Cardiac muscle cell (in vitro differentiated cells and primary cell): ENCODE measurements at places on chromosomes 3 and 15.

GRCh38 chr3:63931290-63931689 lies 19.1 kb upstream of the SCAANT1 start:
- no peak for DNase-seq

DNA sequence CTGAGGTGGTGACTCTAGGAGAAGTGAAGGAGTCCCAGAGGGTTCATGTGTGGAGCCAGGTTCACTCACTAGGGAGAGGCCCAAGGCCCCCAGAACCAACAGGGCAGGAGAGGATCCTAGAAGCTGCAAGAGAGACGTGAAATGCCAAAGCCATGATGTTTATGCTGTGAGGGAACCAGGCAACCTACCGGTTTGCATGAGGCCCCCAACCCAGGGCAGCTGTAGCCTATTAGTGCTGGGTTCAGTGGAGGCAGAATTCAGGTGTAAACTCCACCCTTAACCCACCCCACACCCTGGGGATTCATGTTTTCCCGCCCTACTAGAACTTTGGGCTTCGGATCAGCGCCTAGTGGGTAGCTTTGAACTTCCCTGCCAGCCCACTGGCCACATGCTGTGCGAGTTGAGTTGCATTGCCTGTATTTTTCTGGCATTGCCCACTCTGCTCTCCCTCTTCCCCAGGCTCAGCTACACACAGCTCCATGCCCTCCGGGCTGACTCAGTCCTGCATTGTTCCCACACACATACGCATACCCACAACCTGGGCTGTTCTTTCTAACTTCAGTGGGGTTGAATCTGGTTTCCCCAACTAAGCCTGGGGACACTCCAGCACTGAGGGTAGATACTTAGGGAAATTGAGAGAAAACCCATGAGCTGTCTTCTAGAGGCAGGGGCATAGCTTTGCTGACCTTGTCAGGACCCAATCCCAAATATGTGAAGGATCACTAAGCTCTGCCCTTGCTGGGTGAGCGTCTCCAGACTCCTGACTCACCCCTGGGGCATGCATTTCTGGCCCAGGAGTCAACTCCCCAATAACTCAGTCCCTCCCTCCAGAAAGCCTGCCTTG lies 2.0 kb upstream of the ZBTB47 start:
- no peak for DNase-seq

- DNase-seq: no peak
These were observed 44.7 kb downstream of the MYO1E start for GRCh38 chr15:59327942-59328341.

- DNase-seq: peak; percentile 77
These were observed 7.8 kb upstream of the CAMP start for GRCh38 chr3:48215466-48215865.

DNA sequence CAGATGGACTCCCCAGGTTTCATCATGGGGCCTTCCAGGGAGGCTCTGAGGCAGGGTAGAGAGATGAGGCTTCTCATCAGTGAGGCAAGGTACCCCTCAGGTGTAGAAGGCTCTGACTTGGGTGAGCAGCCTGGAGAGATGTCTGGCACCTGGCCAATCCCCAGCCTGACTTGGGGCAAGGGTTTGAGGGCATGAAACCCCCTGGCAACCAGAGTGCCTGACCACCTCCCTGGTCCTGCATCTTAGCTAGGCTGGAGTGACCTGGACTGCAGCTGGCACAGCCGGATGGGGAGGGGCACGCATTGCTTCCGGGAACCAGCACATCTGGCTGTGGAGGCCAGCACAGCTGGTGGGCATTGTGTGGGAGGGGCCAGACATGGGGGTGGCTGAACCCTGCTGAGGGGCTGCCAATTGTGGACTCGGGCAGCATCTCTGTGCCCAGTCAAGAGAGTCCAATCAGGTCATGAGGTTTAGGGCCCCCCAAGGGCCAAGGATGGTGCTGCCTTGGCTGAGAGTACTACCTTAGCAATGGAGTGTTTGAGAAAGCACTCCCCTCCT lies 1.9 kb downstream of the ZBTB47 start:
- DNase-seq: no peak

DNA sequence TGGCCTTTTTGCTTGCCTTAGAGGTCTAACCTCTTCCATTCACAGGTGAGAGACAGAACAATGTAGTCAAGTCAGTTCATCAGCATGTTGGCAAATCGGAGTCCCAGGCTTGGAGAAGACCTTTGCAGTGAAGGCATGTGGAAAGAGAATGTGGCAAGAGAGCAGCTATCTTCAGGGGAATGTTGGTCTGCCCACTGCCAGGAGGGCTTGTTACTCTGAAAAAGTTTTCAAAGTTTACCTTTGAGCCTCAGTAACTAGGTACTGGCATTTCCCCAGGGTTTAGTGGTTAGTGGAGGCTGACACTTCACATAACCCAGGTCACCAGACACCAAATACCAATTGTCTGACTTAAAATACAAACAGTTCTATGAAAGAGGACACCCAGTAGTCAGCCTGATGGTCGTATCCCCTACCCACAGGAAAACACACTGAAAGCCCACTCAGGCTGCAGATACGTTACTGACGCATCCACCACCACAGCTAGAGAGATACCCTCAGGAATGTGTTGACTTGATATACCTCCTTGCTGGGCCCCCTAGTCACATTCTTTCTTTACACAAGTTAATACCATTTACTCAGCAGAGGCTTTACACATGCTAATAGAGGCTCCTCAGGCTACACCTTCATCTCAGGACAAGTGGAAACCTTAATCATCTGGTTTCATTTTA lies 9.7 kb upstream of the ARID3B start:
- DNase-seq: peak; percentile 42

DNA sequence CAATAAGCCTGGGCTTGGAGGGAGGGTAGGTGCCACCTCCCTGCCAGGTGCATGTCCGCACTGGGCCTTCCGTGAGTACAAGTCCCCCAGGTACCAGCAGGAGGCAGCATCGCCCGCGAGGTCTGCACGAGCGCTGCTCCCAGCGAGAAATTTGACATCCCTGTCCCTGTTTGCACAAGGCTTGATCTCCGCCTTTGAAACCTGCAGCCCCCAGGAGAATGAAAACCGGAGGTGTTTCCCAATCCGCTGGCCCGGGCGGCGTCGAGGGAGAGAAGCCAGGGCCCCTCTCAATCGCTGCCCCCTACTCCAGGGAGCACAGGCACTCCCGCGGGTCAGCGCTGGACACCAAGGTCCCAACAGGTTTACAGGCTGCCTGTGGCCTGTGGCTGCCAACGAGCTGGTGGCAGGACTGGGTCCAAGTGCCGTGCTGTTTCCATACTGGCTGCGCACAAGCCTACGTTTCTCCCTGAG lies 961 bp downstream of the HAPLN3 start:
- DNase-seq: peak; percentile 58

GRCh38 chr3:172138792-172139507 lies 99.6 kb downstream of the FNDC3B start:
- peak; percentile 47 for DNase-seq
